ENCODE measurements at places on chromosomes 11 and 22.

DNA sequence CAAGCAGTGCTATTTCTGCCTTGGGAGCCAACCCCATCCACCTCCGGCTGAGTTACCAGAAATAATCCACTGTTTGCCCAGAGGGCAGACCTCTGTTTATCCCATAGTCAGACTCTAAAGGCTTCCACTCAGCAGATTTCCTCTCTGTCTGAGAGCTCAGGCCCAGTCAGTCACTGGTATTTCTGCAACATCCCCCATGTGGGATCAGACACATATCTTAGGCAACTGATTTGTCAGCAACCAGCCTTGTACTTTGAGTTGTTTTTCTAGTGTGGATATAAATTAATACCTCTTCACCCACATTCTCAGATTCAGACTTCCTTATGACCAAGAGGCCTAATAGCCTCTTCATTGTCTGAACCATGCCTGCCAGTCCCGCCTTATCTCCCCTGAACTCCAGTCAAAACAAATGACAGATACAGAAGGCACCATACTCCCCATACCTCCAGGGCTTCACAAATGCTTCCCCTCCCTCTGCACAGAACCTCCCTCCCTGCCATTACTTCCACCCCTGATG lies 193.6 kb downstream of the FAM76B start:
- DNase-seq = no peak

- DNase-seq = no peak
Observed at GRCh38 chr11:116211147-116211546, 561.6 kb downstream of the BUD13 start.

DNA sequence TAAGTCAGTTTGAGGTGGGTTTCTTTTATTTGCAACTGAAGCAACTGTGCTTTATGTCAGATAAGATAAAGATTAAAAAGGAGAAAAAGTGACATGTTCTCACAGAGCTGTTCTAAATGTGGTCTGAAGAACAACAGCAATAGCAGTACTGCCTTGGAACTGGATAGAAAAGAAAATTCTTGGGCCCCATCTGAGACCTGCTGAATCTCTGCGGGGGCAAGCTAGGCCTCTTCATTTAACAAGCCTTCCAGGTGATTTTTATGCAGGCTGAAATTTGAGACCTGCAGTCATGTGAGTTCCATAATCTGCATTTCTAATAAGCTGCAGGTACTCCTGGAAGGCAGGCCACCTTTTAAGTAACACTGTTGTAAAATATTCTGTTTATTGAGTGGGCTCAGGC lies 91.4 kb upstream of the CTSC start:
- peak; percentile 49 for DNase-seq

DNA sequence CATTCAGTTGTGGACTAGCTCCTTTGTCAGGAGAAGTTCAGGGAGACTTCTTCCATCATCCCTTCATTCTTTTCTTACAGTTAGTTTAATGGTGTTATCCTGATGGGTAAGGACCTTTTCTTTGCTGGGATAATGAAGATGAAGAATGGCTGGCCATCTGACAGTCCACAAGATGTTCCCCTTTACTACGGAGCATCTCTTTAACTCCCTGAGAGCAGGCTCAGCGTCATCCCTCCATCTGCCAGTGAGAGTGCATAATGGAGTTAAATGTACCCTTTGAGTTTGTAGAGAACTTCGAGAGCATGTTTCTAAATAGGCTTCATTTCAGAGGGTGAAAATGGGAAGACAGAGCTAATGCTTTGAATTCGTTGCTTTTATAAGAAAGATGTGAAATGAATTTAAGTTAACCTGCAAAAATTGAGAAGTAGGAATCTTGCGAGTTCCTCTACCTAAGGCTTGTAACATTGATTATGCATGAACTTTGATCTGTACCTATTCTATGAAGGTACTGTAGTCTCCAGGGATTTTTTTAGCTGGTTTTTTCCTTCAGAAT lies 1.7 kb downstream of the EP300 start:
- peak; percentile 35 for DNase-seq

DNA sequence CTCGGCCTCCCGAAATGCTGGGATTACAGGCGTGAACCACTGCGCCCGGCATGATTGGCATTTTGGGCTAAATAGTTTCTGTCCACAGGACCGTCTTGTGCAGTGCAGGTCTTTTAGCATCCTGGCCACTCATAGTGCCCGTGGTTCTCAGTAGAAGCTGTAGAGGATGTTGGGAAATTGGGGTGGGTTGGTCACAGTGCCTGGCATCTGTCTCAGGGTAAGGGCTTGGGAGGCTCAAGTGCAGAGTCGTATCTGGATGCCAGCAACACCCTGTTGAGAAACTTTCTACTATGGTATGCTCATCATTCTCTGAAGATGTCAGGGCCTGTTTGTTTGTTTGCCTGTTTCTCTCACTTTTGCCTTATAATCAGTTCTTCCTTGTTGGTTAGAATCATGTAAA lies 21.9 kb downstream of the UBE2L3 start:
- no peak for DNase-seq
